Caco-2 (cell line): ENCODE measurements at places on chromosomes 2 and 18. TPM values are rescaled to one million over a fixed set of nuclear protein-coding genes. Genes with fewer than 3 reads are reported as not detected.

DNA sequence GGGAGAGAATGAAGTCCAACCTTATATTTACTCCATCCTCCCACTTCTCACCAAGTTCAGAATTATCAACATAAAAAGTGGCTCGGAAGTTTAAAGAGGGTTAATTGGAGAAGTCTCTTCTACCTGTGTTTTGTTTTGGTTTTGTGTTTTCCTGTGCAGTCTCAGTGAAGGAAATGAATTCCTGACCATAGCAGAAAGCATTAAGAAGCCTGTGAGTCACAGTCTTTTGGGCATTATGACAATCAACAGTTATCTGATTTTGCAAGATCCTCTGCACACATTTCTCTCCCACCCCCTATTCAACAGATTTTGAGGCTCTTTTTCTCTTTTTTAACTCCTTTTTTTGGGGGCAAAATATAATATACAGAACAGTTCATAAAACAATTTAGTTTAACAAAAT, 8.6 kb upstream of the RPL37A start:
- H3K27me3 ChIP-seq = no peaks in the 10 kb centered on the region
- DNase-seq = no peak
- H3K27ac ChIP-seq = no peak overlapping the region
- H3K4me3 ChIP-seq = no peak overlapping the region
- H3K4me1 ChIP-seq = no peaks in the 10 kb centered on the region; the same call in 1 of the 2 replicates

IL1A gene
- not detected in 2 replicates for total RNA-seq

GRCh38 chr2:56084111-56084901, 99.5 kb upstream of the CCDC85A start:
- H3K27me3 ChIP-seq = no peaks in the 10 kb centered on the region; the same call in 1 of the 2 replicates
- no peak overlapping the region for H3K27ac ChIP-seq
- DNase-seq = no peak
- H3K4me1 ChIP-seq = no peaks in the 10 kb centered on the region

DNA sequence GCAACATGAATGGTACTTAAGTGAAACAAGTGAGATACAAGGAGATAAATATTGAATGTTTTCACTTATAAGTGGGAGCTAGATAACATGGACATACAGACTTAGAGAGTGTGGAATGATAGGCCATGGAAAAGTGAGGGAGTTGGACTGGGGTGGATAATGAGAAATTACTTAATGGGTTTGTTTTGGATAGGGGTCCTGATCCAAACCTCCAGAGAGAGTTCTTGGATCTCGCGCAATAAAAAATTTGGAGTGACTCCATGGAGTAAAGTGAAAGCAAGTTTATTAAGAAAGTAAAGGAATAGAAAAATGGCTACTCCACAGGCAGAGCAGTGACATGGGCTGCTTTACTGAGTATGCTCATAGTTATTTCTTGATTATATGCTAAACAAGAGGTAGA, 508.9 kb downstream of the CNTNAP5 start:
- no peaks in the 10 kb centered on the region; the same call in 1 of the 2 replicates for H3K27me3 ChIP-seq
- no peaks in the 10 kb centered on the region for H3K4me1 ChIP-seq
- H3K4me3 ChIP-seq = no peak overlapping the region
- H3K36me3 ChIP-seq = no peaks in the 10 kb centered on the region
- H3K27ac ChIP-seq = no peak overlapping the region

SCN2A gene
- total RNA-seq = not detected in 2 replicates

ZBTB14 gene
- total RNA-seq = 13.9 and 14.7 TPM in 2 replicates

CFC1 gene
- total RNA-seq = not detected in 2 replicates

- H3K27ac ChIP-seq = no peak overlapping the region
- no peaks in the 10 kb centered on the region; the same call in 1 of the 2 replicates for H3K27me3 ChIP-seq
- no peak overlapping the region for H3K4me3 ChIP-seq
These were observed 758.4 kb upstream of the KLHL29 start for GRCh38 chr2:22626621-22627020.

DNA sequence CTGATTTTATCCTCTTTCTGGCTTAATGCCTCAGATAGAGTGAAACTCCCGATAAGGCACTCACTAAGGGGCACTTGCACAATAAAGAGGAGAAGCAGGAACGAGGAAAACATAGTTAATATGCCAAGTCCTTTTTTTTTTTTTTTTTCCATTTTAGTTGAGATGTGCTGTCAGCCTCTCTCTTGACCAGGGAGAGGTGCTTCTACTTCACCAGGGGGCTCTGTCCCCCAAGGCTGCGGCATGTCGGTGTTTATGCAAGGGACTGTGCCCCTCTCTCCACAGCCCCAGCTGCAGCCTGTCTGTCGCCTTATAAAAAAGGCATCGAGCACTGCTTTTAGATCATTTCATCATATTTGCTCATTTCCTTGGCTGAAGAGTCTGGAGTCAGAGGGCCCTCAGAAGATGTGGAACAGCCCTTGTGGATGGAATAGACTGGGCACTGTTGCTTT, 178.1 kb downstream of the SLC8A1 start:
- H3K36me3 ChIP-seq = no peaks in the 10 kb centered on the region
- no peak overlapping the region for H3K27ac ChIP-seq
- H3K27me3 ChIP-seq = no peaks in the 10 kb centered on the region
- DNase-seq = no peak
- H3K4me1 ChIP-seq = no peaks in the 10 kb centered on the region

ITGAV gene
- 42.6 and 49.5 TPM in 2 replicates for total RNA-seq

DNA sequence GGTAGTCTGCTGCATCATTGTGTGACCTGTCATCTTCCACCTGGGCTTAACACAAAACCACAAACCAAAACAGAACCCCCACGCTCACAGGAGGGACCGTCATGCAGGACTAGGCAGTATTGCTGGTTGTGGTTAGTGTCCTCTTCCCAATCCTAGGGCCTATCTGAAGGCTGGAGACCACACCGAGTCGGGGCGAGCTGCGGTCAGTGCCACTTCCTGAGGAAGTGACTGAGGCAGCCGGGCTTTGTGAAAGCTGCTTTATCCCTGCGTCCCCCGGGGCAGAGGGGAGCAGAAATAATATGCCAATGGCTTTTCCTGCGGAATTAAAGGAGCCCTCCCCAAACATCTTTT, 22.9 kb downstream of the ZNF532 start:
- DNase-seq = no peak
- H3K27me3 ChIP-seq = no peaks in the 10 kb centered on the region
- no peak overlapping the region for H3K4me3 ChIP-seq
- no peaks in the 10 kb centered on the region for H3K36me3 ChIP-seq
- no peak overlapping the region for H3K27ac ChIP-seq
- H3K4me1 ChIP-seq = no peaks in the 10 kb centered on the region
